ENCODE measurements at places on chromosomes 12 and 14.

GRCh38 chr14:34181338-34181737 is 230.5 kb upstream of the EGLN3 start:
- DNase-seq = no peak

- no peak for DNase-seq
Observed at GRCh38 chr12:53443955-53444354, 2.4 kb downstream of the PRR13 start.

GRCh38 chr12:47017901-47018475 is 61.4 kb upstream of the PCED1B start:
- no peak for DNase-seq

GRCh38 chr14:53529519-53529918 is 376.4 kb upstream of the DDHD1 start:
- DNase-seq = no peak

DNA sequence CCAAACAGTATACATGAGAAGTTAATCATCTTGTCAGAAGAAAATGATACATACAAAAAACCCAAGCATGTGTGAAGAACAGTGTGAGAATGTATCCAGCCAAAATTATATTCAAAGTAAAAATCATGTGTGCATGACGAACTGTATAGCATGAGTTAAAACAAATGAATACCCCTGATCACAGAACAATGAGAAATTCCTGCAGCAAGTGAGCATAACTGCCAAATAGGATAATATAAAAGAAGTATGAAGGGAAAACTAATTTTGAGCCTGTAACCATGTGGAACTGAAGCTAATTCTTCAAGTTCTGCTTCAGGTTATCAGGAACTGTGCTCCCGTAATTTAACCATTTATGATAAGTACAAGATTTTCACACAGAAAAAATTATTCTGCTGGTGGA is 56.5 kb upstream of the AMN1 start:
- DNase-seq = no peak

All from muscle of back (tissue), 13 donors.